ENCODE measurements at places on chromosomes 7 and 10.
A peak's percentile ranks its signal among the peaks of the same experiment; 100 is the strongest.

- no peak for DNase-seq
These were observed 193.4 kb upstream of the PRSS58 start for GRCh38 chr7:142451296-142451695.

GRCh38 chr7:55339033-55340000, 25.8 kb upstream of the LANCL2 start:
- DNase-seq: no peak

DNA sequence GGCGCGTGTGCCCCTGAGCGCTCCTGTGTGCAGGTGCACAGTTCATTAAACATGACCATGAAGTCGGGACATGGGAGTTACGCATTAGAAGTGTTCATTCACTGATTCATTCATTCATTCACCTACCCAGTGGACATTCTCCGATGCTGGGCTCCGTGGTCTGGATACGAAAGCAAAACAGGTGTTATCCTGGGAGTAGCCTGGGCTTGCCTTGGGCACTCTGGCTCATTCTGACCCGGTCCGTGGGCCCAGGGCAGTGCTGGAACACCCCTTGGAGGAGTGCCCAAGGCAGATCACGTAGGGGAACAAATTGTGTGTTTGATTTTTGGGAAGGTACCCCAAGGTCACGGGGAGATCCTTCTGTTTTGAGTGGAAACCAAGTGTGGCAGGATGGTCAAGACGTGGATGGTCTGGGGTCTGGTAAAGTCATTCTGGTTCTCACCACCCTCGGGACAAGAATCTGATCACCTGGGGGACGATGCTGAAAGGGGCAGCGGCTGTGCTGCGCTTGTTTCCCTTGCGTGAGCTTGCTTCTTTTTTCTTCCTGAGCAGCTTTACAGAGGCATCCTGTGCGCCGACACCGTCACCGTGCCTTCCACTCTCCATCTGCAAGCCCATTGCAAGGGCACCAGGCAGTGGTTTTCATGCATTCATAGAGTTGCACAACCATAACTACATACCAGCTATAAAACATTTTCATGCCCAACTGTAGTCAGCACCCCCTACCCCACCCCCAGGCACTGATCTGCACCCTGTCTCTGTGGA, 10.1 kb downstream of the ELFN1 start:
- DNase-seq: no peak

DNA sequence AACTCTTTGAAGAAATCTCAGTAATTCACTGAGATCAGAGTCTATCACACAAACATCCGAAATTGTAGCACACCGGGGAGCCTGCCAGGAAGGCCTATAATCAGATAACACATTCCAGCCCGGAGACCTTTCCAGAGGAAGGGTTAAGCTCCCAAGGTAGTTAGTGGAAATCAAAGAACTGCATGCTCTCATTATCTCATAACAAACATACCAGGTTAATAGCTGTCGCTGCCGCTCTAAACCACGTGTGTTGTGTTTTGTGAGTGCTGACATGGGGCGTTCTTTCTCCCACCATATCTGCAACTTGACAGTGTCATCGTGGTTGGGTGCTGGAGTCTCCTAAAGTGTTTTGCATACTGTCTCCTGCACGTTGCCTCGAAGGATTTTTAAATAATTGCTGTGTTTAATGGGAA, 120.7 kb upstream of the CARD11 start:
- DNase-seq: no peak

GRCh38 chr10:117137031-117137910, 799 bp downstream of the VAX1 start:
- peak; percentile 25 for DNase-seq

DNA sequence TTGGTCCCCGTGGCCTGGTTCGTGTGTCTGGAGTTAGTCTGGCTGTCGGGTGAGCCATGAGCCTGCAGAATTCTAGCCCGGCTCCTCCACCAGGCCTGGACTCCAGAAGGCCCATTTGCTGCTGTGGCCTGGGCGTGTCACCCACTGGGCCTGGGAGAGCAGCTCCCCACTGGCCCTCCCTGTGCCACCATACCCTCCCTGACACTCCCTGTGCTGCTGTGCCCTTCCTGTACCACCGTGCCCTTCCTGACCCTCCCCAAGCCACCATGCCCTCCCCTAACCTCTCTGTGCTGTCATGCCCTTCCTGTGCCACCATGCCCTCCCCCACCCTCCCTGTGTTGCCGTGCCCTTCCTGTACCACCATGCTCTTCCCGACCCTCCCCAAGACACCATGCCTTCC, 39.1 kb upstream of the DIP2C start:
- DNase-seq: no peak

DNA sequence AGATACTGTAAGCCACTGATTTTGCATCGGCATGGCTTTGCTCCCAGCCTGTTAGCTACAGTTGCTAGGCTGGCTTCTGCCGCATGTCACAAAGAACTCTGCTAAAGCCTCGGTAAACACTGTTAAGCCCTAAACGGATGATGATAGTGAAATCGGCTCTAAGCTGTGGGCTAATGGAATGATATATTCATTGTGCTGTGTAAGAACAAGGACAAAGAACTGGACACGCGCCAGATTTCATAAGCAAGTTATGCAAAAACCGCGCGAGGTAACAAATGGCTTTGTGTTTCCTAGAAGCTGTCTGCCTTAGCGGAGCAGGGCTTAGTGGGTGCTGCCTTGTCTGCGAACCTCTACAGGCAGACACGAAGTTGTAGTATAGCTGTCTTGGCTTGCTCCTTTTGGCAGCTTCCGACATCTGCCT, 331.3 kb upstream of the COBL start:
- DNase-seq: no peak

GRCh38 chr10:6229746-6230145, 27.0 kb downstream of the PFKFB3 start:
- DNase-seq: no peak
